ENCODE measurements at places on chromosomes 1 and 21. TPM values are rescaled to one million over a fixed set of nuclear protein-coding genes. Genes with fewer than 3 reads are reported as not detected.

The MAP1LC3C gene
- 0.12 TPM for polyA plus RNA-seq

The MYOG gene
- polyA plus RNA-seq: not detected

DNA sequence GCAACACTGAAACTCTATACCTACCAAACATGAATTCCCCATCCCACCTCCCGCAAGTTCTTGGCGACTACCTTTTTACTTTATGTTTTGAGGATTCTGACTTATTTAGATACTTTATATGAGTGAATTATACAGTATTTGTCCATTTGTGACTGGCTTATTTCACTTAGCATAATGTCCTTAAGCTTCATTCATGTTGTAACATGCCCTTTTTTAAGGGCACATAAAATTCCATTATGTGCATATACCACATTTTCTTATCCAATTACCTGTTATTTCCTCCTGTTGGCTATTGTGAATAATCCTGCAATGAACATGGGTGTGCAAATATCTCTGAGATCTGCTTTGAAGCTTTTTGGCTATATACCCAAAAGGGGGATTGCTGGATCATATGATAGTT, 22.0 kb upstream of the CHIT1 start:
- DNase-seq: no peak

DNA sequence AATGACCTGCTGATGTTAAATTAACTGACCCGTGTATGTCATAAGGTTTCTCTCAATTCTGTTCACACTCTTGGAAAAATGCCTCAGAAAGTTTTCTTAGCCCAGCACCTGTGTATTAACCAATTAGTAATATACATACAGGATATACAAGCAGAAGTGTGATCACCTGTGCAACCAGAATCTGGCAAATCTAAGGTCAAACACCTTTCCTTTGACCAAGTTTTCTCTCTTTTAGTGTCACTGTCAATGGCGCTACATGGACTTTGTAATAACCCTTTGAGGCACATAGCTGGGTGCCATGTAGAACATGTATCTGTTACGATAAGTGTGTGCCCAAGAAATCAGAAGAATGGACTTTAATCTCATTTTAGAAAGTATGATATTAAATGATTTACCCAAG, 1.1 kb downstream of the NCSTN start:
- no peak for DNase-seq

The TMEM269 gene
- not detected for polyA plus RNA-seq

DNA sequence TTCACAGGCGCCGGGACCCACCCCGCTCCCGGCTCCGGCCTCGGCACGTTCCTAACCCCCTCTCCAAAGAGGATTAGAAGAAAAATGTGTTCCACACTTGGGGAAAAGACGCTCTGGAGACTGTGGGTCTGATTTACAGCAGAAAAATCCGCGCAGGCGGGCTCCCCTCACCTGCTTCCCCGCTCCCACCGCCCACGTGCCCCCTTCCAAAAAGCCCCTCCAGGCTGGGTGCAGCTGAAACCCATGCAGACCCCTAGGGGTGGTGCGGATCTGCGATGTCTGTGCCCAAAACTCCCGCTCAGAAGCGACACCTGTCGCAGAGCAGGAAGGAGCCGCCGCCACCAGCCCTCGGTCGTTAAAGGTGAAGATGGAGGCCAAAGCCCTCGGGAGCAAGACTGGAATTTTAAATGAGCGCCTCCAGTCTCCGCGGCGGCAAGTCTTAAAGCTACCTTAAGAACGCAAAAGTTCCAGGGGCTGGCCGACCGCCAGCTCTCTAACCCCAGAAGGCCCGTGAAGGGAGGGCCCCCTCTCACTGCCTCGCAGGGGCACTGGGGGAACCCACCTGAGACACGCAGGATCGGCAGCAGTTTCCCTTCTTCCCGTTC, 688 bp upstream of the CHD5 start:
- DNase-seq: no peak

The GPA33 gene
- not detected for polyA plus RNA-seq

DNA sequence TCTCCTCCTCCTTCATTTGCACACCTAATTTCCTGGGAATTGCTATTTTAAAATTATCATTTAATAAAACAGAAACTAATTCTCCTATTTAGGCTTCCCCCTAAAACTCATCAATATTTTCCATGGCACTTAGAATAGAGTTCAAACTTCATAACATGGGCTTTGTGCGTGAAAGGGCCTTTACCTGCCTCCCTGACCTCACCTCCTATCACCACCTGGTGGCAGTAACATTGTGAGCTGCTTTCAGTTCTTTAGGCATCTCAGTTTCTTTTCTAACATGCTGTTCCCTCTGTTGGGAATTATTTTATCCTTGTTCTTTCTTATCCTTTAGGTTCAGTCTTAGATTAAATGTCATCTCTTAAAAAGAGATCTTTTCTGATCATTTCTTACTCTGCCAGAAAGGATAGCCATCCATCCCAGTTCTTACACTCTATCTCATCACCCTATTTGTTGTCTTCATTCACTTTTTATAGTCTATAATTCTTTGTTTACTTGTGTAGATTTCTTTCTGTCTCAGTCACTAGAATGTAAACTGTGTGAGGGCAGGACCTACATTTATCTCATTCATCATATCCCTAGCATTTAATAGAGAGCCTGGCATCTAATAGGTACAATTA, 133.8 kb upstream of the KIAA1614 start:
- no peak for DNase-seq

DNA sequence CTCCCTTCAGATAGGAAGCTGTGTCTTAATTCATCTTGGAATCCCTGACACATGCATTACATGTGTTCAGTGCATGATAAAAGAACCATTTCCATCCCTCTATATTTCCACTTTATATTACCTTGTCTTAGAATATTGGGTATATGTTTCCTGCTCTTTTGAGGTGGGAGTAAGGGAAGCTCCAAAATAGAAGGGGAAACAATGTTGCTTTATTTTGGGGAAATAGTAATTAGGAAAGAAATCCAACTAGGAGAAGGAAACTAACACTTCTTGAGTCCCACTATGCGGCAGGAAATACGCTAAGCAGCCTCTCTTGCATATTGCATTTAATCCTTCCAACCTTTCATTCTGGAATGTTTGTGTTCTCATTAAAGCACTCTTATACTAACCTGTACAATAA, 89.4 kb upstream of the VAV3 start:
- DNase-seq: no peak

DNA sequence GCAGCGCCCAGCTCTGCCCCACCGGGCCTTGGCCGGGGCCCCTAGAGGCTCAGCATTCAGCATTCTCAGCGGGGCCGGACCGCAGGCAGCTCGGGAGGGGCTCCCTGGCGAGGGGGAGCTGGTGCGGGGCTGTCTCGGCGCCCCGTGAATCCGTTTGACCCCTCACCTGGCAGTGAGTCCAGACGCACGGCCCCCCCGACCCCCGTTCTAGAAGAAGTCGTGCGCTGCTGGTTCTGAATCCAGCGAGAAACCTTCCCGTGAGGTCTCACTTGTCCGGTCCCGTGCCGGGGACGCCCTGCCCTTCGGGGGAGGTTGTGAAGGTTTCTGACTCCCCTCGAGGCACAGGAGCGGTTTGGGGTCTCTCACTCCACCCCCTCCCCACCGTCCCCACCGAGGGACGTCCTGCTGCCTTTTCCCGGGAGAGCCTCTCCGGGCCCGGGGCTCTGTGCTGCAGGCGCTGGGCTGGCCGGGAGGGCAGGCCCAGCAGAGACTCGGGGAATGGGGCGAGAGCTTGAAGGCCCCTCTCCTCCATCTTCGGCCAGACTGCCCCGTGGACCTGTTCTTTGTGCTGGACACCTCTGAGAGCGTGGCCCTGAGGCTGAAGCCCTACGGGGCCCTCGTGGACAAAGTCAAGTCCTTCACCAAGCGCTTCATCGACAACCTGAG, 655 bp downstream of the COL6A1 start:
- DNase-seq: no peak

Measured in AG04450 (cell line).